ENCODE measurements at places on chromosomes 16 and 17. TPM values are rescaled to one million over a fixed set of nuclear protein-coding genes. Genes with fewer than 3 reads are reported as not detected.

Gene GPR179
- 0.03 TPM for total RNA-seq

Gene CIITA
- total RNA-seq, result 0.17 TPM

Gene DBF4B
- total RNA-seq, result 29.6 TPM

Gene ABCC3
- total RNA-seq, result 122 TPM

Gene GNAO1
- 0.31 TPM for total RNA-seq

Gene ABCA10
- total RNA-seq, result 0.31 TPM

Gene ABR
- 104 TPM for total RNA-seq

Gene TLCD2
- 1.0 TPM for total RNA-seq

Gene CLEC3A
- not detected for total RNA-seq

Gene OMG
- total RNA-seq, result not detected

Gene KLHL10
- total RNA-seq, result not detected

Gene MT1H
- not detected for total RNA-seq

Gene MT1E
- not detected for total RNA-seq

Gene C16orf74
- 16.3 TPM for total RNA-seq

Gene ERBB2
- 38.1 TPM for total RNA-seq

Gene PIK3R6
- total RNA-seq, result not detected

Gene GGT6
- not detected for total RNA-seq

Gene CD300A
- not detected for total RNA-seq

Gene MT1G
- not detected for total RNA-seq

Gene TBC1D3
- not detected for total RNA-seq

Gene KRTAP1-5
- not detected for total RNA-seq

Gene ZNF750
- not detected for total RNA-seq

Gene MYH13
- not detected for total RNA-seq

Gene EFTUD2
- total RNA-seq, result 208 TPM

Gene PMFBP1
- total RNA-seq, result 0.19 TPM

Gene CTF1
- total RNA-seq, result 0.23 TPM

Gene FOXN1
- total RNA-seq, result not detected

Gene TMEM88
- total RNA-seq, result 0.69 TPM

Gene PRM2
- total RNA-seq, result not detected
